ENCODE measurements at places on chromosomes 4 and X.

DNA sequence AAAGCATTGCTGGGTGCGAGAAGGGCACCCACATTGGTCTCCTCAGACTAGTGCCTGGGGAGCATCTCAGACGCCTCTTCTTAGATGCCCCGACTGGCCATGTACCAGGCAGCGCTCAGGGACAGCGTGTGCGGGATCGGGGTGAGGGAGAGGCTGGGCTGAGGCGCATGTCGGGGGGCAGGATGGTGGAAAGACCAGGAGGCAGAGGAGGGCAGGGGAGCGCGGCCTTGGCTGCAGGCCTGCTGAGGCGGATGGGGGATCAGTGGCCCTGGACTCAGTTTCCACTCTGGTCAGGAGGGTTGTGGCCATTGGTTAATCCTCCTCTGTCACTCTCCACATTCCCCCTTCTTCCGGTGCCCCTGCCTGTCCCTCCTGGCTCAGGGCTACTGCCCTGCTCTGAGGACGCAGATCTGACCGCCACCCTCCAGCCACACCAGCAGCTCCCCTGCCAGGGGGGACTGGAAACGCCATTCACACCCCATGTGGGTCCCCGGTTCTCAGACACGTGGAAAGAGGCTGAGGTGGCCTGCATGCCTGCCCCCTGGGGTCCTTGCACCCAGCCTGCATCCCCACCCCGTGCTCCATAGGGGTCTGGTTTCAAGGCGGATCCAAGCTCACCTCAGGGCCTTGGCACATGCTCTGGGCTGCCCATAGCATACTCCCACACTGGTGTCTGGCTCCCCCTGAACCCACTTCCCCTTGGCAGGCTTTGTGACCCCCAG is 105.9 kb downstream of the CPZ start:
- DNase-seq, result no peak

DNA sequence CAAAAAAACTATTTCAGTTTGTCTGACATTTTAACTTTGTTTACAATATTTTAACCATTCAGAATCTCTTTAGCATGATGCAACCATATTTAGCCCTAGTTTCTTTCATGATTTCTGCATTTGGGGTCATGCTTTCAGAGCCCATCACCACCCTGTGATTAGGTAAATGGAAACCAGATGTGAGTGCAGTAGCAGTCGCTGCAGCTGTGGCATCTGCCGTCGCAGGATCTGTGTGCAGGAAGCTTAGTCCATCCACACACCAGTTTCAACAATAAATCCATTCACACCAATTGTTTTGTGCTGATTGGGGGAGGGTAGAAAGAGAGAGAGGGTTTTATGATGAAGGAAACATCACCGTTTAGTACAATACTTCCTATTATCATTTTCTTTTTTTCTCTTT is 130.5 kb downstream of the CPEB2 start:
- no peak for DNase-seq

- no peak for DNase-seq
Measured at GRCh38 chrX:13985697-13986435, 43.8 kb downstream of the GEMIN8 start.

- DNase-seq, result no peak
Measured at GRCh38 chr4:7860600-7861163, 79.0 kb downstream of the AFAP1 start.

GRCh38 chr4:177446586-177446985 is 4.3 kb upstream of the AGA start:
- no peak for DNase-seq

- no peak for DNase-seq
Measured at GRCh38 chr4:104492183-104492771, 2.4 kb downstream of the CXXC4 start.

- DNase-seq, result no peak
Measured at GRCh38 chr4:48333587-48333986, 7.7 kb upstream of the SLAIN2 start.

DNA sequence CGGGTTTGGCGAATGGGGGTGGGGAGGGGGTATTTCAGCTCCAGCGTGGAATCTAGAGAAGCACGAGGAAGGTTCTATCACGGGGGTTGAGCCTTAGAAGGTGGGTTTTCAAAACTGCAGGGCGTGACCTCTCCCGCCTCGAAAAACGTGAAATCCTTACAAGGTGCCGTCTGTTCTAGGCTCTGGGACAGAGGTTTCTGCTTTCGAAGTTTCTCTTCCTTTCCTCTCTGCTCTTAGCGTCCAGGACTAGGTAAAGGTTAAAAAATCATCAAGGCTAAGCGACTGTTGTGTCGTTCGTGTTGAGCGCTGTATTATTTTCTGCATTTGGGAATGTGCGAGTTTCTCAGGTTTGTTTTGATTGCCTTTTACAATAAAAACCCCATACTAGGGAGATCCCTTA is 1.1 kb downstream of the FHL1 start:
- DNase-seq, result no peak

- DNase-seq, result no peak
Measured at GRCh38 chr4:184727430-184727829, 6.5 kb downstream of the CENPU start.

All from CD4-positive, alpha-beta T cell treated with Interleukin-2 at 100 ng/mL for 4 hours (primary cell).